ENCODE measurements at places on chromosomes 16 and 17.

DNA sequence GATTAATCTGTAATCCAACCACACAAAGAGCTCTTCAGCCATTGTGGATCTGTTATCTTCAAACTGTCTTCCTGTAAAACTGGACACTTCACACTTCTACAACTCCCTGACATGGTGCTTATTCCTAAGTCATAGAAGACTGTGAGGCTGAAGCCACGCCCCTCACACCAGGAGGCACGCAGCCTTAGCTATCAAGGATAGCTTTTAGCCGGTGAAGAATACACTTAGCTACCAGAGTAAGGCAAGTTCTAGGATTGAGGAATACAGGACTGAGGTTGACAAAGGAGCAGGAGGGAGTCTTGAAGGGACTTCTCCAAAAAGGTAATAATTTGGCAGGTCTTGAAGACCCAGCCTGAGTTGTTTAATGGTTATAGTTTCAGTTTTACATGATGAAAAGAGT, 79.8 kb upstream of the GAS7 start:
- no peak for DNase-seq

GRCh38 chr17:78251773-78252103, 20.3 kb downstream of the TMEM235 start:
- no peak for DNase-seq

- no peak for DNase-seq
These were observed 119.7 kb downstream of the RAB11FIP4 start for GRCh38 chr17:31511195-31511578.

DNA sequence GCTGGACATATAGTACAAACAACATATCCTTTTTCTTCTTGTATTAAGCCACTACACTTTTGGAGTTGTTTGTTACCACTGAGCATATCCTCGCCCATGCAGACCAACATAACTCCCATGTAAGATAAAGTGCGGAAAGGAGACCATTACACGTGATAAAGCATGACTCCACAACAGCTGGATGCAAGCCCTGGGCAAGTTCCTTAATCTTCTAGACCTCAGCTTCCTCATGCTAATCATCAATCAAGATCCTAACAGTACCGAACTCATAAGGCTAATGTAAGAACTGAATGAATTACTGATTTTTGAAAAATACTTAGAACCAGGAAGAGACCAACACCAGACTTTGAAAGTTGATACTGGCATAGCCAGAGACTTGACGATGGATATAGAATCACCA, 47.0 kb upstream of the GSG1L start:
- DNase-seq: peak; percentile 91

GRCh38 chr17:36942019-36942599, 4.8 kb downstream of the LHX1 start:
- no peak for DNase-seq

DNA sequence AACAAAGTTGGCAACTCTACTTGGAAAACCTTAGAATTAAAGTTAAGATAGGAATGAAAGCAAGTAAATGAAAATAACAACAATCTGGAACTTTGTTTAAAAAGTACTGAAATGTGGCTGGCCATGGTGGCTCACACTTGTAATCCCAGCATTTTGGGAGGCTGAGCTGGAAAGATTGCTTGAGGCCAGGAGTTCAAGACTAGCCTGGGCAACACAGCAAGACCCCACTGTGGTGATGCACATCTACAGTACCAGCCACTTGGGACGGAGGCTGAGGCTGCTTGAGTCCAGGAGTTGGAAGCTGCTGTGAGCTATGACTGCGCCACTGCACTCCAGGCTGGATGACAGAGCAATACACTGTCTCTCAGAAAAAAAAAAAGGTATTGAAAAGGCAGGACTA, 51.7 kb downstream of the SYNRG start:
- DNase-seq: no peak

DNA sequence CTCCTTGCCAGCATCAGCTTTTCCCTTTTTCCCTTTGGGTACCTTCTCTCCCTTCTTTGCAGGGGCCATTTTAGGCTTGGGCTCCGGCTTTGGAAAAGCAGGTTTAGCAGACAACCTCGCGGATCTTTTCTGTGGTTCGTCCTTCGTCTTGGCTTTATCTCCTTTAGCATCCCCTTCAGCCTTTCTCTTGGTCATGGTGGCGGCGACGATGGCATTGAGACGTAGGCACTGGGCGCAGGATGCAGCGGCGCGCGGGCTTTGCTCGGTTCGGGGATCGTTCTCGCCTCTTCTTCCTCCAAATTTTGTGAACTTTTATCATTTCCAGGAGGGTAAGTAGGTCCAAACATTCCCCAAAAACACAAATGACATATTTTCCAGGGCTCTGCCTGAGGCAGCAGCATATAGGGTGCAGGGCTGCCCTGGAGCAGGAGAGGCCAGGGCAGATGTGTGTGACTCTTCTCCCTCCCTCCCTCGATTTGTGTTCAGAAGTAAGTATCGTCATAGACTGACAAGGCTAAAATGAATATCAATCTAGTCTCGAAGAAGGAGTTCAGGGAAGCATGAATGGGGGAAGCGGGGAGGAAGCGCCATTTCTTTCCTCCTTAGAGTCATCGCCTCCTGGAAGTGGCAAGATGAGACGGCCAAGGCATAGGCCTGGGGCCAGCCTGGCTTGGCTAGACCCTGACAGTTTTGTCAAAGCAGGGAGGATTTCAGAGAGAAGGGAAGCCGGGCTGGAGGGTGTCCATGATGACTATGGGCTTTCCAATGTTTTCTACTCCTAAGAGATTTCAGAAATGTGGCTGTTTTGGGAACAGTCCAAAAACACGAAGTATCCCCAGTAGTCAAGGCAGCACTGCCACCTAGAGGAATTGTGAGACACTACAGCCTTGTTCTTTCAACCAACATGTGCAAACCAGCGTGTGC, 13.2 kb downstream of the CHCT1 start:
- peak; percentile 89 for DNase-seq

- no peak for DNase-seq
These were observed 2.2 kb downstream of the TXNL4B start for GRCh38 chr16:72091217-72091616.

GRCh38 chr17:58270476-58271215, 10.1 kb downstream of the MPO start:
- no peak for DNase-seq

DNA sequence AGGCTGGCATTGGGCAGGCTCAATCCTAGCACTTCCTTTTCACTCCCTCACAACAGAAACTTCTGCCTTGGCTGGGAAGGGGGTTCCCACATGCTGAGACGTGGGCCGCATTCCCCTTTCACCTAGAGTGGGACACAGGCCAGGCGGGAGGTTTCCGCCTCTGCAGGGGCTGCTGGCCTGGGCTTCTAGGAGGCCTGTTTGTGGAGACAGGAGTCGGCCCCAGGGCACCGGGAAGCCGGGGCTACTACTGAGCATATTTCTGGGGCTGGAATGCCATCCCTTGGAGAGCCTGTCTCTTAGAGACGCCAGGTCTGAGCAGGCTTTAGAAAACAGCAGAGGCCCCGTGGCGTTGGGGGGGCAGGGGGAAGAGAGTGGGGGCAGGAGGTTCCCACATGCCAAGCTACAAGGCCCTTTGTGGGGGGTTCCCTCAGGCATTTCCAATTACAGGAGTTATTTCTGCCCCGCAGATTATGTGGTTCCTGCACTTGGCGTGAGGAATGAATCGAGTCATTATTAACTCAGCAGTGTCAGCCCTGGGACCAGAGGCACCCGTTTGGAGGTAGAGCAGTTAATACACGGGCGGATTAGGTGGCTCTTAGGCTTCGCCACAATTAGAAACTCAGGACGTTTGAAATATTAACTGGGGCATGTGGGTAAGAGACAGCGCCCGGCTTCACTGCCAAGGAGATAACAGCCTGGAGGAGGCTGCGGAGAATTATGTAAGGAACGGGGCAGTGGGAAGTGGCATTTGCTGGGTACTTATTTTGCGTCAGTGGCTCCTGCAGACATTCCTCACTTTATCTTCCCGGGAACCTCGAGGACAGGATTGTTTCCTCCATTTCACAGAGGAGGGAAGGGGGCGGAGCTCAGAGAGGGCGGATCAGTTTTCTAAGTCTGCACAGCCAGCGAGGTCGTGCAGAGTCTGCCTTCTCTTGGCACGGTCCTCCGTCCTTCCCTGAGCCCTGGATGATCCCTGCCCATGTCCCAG, 162.5 kb downstream of the MAF start:
- DNase-seq: no peak

GRCh38 chr17:68634345-68634876, 33.2 kb upstream of the FAM20A start:
- no peak for DNase-seq

DNA sequence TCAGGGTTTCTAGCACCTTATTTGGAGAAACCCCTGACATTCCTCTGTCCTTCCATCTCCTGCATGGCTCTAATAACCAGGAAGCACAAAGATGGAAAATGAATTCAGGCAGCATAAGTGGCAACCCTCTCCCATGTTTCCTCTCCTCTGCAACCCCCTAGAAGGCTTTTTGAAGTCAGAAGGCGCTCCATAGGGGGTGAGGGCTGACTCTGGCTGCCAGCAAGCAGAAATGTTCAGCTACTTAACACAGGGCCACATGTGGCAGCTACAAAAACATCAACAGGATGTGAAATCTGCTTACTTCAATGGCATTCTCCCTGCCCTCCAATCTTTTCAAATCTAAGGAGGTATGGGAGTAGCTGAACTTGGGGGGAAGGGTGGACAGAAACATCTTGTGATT, 55.2 kb upstream of the IRX5 start:
- DNase-seq: no peak

- no peak for DNase-seq
These were observed 5.0 kb downstream of the SLC6A2 start for GRCh38 chr16:55660828-55661227.

GRCh38 chr17:47987240-47987835, 16.4 kb downstream of the CDK5RAP3 start:
- DNase-seq: no peak

- DNase-seq: no peak
These were observed 176.2 kb downstream of the CYLD start for GRCh38 chr16:50917950-50918703.

GRCh38 chr16:82892324-82892723, 265.6 kb downstream of the CDH13 start:
- DNase-seq: no peak

GRCh38 chr17:8366231-8366630, 10.3 kb downstream of the KRABD2 start:
- DNase-seq: no peak

DNA sequence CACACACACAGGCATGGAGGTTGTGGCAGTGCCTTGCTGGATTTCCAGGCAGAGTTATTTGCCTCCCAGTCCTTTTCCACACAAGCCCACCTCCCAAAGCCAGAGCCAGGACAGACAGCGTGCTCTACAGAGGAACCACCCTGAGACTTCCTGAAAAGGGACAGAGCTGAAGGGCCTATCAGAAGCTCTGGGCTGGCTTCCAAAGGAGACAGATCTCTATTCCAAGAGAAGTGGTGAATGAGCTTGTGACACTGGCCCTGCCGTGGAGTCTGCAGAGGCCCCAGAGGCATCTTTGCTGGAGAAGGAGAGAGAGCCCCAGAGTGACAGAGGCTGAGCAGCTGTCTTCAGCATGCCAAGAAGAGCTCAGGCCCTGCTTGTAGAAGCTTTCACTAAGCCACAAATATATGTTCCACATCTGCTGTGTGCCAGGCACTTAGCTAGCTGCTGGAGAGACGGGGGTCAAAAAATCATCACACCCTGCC, 8.3 kb upstream of the LPCAT2 start:
- DNase-seq: peak; percentile 86
